ENCODE measurements at places on chromosomes 1 and 21.

DNA sequence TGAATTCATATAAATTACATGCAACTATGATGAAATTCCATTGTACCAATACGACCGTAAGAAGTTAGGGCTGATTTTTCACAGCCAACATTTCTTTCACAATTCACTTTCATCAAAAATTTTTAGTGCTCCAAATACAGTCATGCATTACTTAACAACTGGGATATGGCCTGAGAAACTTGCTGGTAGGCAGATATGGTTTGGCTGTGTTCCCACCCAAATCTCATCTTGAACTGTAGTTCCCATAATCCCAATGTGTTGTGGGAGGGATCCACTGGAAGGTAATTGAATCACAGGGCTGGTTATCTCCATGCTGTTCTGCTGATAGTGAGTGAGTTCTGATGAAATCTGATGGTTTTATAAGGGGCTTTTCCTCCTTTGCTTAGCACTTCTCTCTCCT is 244.4 kb downstream of the AKT3 start:
- no peak for DNase-seq

DNA sequence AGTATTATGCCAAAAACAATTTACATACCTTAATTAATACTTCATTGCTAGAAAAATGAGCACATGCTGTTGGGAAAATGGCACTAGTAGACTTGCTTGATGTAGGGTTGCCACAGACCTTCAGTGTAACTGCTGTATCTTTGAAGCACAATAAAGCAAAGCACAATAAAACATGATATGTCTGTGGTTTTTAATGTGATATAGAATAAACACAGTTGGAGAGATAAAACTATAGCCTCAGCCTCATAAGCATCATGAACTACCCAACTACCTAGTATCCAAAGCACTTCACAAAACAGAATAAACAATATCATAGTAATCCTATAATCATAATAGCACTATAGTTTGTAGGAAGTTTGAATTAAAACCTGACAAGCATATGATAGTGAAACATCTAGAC is 143.5 kb downstream of the SYT14 start:
- DNase-seq = no peak

- DNase-seq = no peak
These were observed 20.4 kb downstream of the THAP3 start for GRCh38 chr1:6645018-6645417.

DNA sequence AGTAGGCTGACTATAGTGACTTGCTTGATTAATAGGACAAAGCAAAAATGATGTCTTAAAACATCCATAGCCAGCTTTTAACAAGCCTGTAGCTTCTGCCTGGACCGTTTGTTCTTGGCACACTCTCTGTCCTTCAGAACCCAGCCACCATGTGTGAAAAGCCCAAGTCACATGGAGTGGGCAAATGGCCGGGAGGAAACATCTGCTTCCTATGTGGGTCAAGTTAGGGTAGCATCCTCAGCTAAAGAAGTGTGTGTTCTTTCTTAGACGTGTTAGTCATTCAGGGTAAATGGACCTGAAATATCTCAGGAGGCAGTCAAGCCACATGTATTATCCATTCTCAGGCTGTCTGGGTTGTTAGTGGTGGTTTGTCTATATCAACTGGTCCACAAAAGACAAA is 23.4 kb downstream of the RD3 start:
- no peak for DNase-seq

DNA sequence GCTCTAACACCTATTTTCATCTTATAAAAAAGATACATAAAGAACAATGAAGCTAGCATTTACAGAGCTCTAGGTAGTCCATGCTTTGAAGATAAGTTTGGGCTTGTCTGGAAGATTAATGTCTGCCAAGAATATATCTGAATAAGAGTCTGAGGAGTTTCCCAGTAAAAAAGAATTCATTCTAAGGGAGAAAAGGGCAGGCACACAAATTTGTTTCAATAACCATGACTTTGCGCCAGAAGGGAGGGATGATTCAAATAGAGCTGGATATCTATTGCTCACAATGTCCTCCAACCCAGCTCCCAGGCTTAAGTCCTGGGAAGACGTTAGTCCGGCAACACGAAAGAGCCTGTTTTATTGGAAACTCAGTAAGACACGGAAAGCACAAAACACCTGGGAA is 9.7 kb upstream of the TTLL7 start:
- DNase-seq = no peak

GRCh38 chr1:18927082-18927653 is 24.8 kb upstream of the ALDH4A1 start:
- no peak for DNase-seq

DNA sequence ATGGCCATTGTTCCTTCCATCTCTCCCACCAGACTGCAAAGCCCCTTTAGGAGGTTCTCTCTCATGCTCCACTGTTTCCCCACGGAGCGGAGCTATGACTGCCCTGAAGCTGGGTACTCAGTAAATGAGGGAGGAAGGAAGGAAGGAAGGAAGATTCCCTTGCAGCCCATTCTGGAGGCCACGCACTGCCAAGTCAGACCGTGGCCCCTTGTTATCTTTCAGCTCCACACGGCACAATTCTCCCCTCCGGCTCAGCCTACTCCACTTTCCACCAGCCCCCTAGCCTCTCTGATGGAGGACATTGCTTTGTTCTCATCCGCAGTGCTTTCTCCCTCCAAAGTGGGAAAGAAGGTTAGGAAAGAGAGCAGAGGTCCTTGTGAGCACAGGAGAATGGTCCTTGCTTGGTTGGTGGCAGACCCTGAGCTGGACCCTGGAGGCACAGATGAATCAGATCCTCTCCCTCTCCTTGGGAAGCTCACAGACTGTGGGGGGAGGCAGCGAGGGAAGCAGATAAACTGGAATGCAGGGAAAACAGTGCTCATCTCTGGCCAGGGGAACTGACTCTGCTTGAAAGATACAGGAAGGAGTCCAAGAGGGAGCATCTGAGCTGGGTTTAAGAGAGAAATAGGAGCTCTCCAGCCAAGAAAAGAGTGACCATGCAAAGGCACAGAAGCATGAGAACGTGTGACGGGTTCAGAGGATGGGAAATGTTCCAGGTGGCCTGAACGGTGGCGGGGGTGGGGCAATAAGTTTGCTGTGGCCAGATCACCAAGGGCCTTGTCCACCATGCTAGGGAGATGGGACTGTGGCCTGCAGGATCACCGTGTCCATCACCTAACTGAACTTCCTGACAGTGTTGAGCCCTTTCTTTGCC is 52.6 kb downstream of the GLIS1 start:
- no peak for DNase-seq

DNA sequence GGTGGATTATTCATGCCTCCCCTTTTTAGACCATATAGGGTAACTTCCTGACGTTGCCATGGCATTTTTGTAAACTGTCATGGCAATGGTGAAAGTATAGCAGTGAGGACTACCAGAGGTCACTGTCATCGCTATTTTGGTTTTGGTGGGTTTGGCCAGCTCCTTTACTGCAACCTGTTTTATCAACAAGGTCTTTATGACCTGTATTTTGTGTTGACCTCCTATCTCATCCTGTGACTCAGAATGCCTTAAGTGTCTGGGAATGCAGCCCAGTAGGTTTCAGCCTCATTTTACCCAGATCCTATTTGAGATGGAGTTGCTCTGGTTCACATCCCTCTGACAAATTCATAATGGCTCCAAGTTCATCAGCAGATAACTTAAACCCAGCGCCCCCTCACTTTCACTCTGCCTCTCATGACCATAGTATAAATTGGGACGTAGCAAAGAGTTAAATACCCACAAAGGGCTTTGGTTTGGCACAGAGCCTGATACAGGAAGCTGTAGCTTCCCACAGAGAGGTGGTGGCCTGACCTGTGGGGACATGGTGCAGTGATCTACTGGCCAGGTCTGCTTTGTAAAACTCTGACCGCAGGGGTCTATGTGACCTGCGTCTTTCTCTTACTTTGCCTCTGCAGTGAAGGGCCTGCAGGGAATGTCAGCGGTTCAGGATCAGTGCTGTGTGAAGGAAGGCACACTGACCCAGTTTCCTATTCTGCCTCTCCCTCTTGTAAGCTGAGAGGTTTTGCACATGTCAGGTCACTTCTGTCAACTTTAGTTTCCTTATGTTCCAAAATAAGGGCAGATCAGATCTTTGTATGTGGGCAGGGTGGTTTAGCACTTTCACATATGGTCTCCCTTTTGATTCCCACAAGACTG is 78.1 kb upstream of the ZNF644 start:
- no peak for DNase-seq

GRCh38 chr1:201310986-201311355 is 27.7 kb downstream of the PKP1 start:
- peak; percentile 13 for DNase-seq

- no peak for DNase-seq
These were observed 12.2 kb downstream of the SLC45A3 start for GRCh38 chr1:205667909-205668643.

DNA sequence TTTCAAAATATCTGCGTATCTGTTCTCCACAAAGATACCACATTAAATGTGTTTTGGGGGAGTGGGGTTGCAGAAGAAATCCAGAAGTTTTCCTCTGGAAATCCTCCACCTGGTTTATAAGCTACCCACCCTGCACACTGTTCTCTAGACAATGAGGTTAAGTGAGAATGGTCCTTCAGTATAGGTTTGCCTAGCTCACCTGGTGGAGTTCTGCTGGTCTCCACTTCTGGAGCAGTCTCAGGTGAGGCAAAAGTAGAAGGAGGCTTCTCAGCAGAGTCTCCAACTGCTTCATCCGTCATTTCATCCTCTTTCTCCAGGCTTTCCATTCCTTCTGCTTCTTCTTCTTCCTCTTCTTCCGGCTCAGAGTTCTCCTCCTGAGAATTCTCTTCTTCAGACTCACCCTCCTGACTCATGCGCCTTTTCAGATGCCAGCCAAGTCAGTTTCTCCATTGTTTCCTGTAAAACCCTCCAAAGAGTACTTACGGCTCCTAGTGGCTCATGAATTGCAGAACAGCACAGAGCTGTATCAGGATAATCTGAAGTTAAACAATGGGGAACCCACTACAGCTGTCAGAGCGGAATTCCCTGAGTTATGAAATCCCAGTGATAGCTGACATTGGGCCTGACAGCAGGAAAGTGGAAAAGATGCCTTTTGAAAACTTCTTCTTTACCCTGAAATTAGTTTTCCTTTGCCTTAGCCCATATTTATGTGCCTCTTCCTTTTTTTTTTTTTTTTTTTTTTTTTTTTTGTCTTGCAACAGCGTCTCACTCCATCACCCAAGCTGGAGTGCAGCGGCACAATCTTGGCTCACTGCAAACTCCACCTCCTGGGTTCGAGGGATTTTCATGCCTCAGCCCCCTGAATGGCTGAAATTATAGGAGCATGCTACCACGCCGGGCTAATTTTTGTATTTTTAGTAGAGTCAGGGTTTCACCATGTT is 38.5 kb downstream of the MSTO1 start:
- no peak for DNase-seq

- DNase-seq = no peak
These were observed 324.0 kb upstream of the NEGR1 start for GRCh38 chr1:72606216-72606810.
